ENCODE measurements at places on chromosomes 7 and 10. TPM values are rescaled to one million over a fixed set of nuclear protein-coding genes. Genes with fewer than 3 reads are reported as not detected.

DNA sequence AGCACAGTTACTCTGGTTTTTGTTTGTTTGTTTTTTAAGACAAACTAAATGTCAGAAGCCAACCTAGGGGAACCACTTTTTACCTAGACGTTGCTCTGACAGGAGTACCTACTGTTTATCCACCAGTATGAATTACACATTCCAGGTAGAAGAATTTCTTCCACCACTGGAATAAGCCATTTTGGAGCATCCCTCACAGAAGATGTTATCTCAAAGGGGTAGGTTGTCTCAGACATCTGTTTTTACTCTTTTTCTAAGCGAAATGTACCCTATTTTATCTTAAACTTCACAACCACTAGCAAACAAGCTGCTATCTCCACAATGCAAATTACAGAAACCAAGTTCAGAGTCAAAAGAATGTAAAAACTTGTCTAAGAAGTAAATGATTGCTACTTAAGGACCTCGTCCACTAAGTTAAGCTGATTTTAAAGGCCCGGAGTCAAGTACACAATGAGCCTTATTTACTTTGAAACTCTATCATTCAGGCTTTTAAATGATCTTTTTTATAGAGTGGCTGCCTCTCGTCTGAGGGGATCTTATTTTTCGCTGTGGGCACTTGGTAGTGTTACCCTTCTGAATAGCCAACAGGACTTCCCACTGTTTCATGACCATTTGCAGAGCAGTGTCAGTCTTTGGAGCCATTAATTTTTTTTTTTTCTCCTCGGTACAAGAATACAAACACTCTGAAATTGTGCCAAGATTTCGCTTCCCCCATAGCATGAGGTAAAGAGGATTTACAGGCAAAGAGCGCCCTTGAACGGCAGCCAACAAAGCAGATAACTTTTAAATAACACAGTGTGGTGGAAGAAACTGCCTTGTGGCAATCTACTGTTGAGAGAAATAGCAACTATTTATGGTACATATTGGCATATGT lies 15.7 kb upstream of the ARMC3 start:
- peak; percentile 70 for DNase-seq

GRCh38 chr10:653991-654646 lies 35.3 kb downstream of the DIP2C start:
- no peak for DNase-seq

DNA sequence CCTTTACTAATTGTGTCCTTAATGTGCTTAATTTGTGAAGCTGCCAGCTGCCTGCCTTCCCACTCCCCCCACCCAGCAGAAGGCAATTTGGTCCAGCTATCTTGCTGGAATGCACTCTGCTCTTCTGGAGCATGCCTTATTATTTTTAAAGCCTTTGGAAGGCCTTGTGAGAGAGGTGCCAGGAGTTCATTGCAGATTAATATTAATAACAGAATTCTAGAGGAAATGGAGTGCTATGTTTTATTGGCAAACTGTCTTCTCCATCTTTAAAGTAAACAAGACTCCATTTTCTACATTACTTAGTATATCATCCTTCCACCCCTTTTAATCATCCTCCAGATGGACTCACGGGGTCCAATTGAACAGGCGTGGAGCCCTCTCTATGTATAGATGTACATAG lies 50.8 kb upstream of the ZNF32 start:
- no peak for DNase-seq

GRCh38 chr10:5545778-5546710 lies 21.3 kb downstream of the CALML3 start:
- DNase-seq: peak; percentile 61

The RAB19 gene
- not detected for total RNA-seq

The SPDYE11 gene
- total RNA-seq: not detected

The ZDHHC6 gene
- 35.6 TPM for total RNA-seq

The LRRC4 gene
- not detected for total RNA-seq

The LIPN gene
- total RNA-seq: not detected
